ENCODE measurements at places on chromosomes 13 and 19. TPM values are rescaled to one million over a fixed set of nuclear protein-coding genes. Genes with fewer than 3 reads are reported as not detected.

DNA sequence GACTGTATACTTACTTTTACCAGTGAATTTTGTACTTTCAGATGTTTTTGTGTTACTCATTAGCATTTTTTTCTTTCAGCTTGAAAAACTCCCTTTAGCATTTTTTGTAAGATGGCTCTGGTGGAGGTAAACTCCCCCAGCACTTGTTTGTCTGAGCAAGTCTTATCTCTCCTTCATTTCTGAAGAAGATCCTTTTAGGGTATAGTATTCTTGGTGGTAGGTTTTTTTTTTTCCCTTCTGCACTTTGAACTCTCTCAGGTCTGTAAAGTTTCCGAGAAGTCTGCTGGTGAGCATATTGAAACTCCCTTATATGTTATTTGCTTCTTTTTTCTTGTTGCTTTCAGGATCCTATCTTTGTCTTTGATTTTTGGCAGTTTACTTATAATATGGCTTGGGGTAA is 35.1 kb downstream of the IGFL3 start:
- DNase-seq, result no peak

DEDD2 gene
- 15.5 TPM for total RNA-seq

GRCh38 chr19:17487284-17488121 is 17.2 kb downstream of the SLC27A1 start:
- DNase-seq, result no peak

- DNase-seq, result no peak
These were observed 156.2 kb downstream of the SIPA1L3 start for GRCh38 chr19:38062959-38063761.

DNA sequence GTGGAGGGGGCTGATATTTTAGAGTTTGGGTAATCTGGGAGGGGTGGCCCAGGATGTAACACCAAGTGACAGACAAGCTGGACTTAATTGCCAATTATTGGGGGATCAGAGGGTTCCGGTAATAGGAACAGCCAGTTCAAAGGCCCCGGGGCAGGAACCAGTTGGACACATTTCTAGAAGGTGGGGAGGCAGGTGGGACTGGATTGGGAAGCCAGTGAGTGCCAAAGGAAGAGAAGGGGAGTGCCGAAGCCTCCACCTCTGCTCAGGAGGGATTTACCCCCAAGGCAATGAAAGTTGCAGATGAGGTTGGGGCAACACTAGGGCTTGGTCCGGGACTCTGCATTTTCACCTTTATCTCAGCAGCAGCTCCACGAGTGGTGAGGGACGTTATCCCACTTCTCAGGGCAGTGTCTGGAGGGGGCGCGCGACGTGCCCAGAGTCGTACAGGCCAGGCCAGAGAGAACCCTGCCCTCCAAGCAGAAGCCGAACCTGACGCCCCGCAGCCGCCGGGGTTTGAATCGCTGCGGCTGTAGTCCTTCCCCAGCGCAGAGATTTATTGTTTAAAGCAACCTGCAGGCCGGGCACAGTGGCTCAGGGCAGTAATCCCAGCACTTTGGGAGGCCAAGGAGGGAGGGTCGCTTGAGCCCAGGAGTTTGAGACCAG is 5.7 kb upstream of the JUND start:
- DNase-seq, result no peak

GRCh38 chr13:48220592-48220980 is 12.4 kb upstream of the ITM2B start:
- no peak for DNase-seq

SPACA4 gene
- total RNA-seq, result not detected

DNA sequence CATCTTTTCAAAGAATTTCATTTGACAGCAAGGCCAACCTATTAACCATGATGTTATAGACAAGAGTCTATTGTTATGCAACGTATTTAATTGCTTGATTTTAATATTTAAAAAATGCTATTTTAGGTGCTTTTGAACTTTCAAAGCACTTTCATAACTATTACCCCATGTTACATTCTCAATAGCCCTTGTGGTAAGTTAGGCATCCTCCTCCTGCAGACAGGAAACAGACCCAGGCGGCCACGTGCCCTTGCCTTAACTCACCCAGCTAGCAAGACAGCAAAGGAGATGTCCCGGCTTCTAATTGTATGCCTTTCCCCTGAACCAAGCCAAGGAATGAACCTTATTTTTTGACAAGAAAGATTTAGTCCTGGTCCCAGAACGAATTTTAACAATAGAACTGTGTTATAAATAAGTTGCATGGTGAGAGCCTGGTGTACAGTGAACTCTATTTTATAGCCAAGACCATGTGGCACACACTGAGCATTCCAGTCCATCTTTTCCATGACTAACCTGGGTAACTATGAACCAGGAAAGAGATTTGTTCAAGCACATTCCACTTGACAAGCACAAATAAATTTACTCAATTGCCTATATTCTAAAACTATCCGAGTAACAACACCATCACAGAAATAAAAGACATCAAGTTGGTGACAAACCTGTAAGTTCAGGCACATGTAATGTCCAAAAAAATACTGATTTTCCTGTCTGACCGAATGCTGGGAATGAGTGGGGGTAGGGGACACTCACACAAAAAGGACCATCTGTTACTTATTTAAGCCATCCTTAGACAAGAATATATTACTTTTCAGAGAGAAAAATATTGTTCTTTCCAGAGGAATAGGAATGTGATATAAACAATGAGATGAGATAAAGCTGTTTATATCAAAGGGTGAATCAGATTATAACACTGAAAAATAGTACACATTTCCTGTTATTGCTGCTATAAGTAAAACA is 163.0 kb downstream of the EFNB2 start:
- DNase-seq, result no peak

GRIN2D gene
- 1.9 TPM for total RNA-seq

FXYD7 gene
- 0.26 TPM for total RNA-seq

DNA sequence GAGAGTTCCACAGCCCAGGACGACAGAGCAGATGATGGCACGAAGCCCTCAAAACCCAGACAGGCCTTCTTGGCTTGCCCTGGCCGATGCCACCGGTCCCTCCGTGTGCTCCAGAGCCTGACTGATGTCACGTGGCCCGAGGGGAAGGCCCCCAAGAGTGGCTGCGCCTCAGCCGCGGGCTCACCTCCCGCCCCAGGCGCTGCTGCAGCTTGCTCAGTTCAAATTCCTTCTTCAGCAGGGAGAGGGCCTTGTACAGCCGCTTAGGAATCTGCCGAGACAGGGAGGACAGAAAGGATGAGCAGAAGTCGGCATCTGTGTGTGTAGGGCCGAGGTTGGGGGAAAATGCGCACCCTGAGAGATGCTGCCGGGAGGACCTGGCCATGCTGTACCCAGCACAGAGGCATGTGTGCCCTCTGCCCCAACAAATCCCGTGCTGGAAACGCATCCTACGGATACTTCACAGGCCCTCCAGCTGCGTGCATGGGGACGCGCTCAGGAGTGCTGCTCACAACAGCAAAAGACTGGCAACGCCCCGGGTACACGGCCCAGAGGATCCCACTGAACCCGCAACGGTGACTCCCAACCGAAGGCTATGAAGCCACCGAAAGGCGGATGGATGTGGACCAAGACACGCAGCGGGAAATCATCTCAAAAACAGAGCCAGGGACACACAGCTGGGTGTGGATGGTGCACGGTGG is 12.9 kb downstream of the LONP1 start:
- DNase-seq, result no peak

GRCh38 chr19:35034005-35034502 is 3.8 kb downstream of the SCN1B start:
- DNase-seq, result no peak

- DNase-seq, result no peak
These were observed 15.0 kb downstream of the NFIX start for GRCh38 chr19:13010038-13010991.

DNA sequence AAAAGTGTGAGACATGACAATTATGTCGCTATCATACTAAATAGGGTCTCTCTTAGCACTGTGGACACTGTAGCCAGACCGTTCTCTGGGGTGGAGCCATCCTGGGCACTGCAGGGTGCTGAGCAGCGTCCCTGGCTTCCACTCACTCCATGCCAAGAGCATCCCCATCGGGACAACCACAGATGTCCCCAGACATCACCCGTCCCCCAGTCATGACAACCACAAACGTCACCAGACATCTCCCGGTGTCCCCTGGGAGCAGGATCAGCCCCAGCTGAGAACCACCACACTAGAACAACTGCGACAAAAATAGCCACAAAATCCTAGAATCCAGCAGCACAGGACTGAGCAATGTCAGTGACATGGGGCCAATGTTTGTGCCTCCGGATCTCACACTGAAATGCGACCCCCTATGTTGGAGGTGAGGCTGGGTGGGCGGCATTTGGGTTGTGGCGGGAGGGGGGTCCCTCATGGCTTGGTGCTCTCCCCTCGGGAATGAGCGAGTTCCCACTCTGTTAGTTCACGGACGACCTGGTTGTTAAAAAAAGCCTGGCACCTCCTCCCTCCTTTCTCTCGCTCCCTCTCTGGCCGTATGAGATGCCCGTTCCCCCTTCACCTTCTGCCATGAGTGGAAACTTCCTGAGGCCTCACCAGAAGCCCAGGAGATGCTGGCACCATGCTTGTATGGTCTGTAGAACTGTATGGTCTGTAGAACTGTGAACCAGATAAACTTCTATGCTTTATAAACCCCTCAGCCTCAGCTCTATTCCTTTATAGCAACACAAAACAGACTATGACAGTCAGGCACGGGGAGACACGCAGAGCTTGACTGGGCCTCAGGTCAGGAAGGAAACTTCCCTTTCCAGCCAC is 93.9 kb downstream of the GADD45B start:
- DNase-seq, result no peak

DNA sequence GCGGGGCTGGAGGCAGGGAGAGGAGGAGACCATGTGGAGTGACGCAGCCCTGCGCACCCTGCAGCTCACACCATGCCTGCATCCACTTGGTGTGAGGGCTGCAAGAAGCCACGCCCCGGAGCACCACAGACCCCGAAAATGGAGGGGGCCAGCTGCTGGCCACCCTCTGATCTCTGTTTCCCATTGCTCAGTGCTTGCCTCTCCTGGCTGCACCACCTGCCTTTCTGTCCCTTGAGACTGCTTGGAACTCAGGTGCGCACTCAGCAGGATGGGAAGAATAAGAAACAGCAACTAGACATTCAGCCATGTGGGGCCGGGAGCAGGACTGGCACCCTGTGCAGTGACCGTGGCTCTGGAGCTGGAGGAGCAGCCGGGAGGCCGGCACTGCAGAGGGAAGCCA is 64.0 kb downstream of the ANKRD10 start:
- no peak for DNase-seq

YJEFN3 gene
- total RNA-seq, result 1.8 TPM

CYP4F2 gene
- total RNA-seq, result not detected

DNA sequence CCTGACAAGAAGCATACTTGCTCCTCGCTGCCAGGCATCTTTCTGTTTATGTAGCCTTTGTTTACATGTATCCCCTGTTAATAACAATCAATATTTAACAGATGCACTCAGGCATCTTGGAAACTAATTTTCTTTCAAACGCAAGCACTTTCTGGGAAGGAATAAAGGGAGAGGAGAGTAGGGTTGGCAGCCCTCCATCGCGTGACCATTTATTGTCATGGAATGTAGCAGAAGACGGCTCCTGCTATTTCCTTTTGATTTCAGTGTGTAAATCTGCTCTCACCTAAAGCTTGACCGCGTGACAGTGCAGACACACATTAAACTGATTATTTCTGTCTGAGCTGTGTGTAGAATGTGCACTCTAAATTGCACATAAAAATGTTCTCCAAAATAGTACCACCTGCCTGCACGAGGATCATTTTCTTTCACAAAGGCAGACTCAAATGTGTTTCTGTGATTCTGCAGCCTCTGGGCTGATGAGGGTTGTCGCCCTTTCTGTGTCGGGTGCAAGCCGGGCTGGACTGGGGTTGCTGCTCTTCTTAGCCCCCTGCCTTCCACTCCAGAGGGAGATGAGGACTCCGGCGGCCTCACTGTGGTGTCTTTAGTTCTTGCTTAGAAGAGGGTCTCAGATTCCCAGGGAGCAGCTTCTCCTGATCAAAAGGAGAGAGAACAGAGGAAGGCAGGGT is 223.5 kb upstream of the MAB21L1 start:
- DNase-seq, result no peak

- no peak for DNase-seq
These were observed 3.6 kb downstream of the LRRC25 start for GRCh38 chr19:18393836-18394235.

- no peak for DNase-seq
These were observed 4.0 kb downstream of the NOP53 start for GRCh38 chr19:47749326-47749725.

- no peak for DNase-seq
These were observed 1246.5 kb downstream of the UQCRFS1 start for GRCh38 chr19:27966390-27966816.

GRCh38 chr13:104984296-104984818 is 1551.1 kb downstream of the EFNB2 start:
- DNase-seq, result peak; percentile 35

DNA sequence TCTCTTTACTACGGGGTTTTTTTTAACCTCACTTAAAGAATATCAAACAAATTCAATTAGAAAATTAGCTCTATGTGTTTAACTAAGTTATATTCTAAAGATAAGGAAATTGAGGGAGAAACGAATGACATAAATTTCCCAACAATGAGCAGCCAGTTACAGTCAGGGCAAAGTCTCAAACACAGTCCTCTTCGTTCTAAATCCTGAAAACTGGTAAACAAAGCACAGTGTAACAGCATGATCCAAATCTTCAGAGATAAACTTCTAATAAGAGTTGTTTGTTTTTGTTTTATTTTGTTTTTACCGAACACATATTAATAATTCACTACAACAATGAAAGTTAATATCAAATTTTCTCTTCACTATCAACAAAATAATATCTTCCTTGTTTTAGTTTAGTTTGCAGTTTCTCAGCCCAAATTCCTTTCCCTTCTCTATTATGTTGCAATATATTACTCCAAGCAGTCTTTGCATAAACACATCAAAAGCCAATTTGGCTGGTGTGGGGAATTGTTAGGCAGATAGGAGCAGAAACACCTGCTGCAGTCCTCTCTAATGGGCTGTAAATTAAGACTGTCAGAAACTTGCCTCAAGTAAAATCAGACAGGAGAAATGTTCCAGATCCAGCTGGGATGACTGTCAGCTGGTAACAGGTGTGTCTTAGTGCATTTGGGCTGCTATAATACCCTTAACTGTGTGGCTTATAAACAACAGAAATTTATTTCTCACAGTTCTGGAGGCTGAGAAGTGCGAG is 106.5 kb upstream of the SGCG start:
- peak; percentile 13 for DNase-seq

- no peak for DNase-seq
These were observed 90.1 kb downstream of the ERCC5 start for GRCh38 chr13:102935896-102936321.

DNA sequence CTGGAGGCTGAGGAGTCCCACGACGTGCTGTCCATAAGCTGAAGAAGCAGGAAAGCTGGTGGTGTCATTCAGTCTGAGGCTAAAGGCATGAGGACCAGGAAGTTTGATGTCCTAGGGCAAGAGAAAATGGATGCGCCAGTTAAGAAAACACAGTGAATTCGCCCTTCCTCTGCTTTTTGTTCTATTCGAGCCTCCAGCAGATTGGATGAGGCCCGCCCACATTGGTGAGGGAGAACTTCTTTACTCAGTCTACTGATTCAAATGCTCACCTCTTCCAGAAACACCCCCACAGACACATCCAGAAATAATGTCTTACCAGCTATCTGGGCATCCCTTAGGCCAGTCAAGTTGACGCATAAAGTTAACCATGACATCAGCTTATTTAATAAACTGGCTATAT is 7.5 kb upstream of the TTYH1 start:
- DNase-seq, result no peak

- DNase-seq, result no peak
These were observed 5.5 kb upstream of the AKAP11 start for GRCh38 chr13:42266473-42266872.
